ENCODE measurements at places on chromosomes 4 and X.

DNA sequence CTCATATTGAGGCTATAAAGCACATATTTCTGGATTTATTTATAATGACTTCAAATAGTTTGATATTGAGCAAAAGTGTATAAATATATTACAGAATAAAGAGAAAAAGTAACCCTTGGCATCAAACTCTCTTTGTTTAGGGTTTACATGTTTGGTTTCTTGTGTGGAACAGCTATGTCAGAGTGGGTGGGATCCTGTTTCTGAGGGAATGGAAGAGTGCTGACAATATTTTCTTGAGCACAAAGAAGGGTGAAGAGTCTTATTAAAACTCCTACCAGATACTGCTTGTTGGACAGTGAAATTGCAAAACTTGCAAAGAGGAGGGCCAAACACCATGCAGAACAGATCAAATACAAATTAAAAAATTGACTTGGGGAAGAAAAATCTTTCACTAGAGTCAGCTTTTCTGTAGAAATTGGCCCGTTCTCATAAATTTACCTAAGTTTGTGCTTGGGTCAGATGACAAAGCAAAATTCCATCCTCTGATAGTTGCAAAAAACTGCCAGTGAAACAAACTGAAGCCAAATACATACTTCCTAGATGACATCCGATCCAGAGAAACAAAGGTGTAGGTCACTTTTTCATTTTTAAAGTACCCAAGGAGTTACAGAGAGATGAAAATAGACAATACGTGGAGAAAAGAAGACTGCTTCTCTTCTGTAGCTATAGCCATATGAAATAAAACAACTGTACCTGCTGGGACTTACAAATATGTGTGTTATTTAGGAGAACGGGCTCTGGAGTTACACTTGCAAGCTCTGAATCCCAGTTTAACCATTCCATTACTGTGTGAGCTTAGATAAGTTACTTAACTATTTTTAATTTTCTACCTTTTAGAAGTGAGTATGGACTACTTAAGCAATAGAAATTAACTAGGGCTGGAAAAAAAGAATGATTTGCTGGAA, 133.3 kb downstream of the MAML3 start:
- no peak for DNase-seq

DNA sequence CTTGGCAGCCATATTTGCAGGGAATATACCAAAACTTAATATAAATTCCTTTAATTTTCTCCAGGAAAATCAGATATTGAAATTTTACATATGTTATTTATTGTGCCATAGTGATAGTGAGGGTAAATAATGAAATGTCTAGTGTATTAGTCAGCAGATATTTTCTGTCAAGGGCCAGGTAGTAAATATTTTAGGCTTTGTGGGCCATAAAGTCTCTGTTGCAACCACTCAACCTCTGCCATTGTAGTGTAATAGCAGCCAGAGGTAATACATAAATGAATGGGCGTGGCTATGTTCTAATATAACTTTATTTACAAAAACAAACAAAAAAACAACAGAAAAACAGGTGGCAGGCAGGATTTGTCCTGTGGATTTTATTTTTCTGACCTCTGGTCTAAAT, 33.5 kb downstream of the MSL3 start:
- no peak for DNase-seq

- DNase-seq: no peak
Measured at GRCh38 chr4:100849319-100849718, 331.5 kb upstream of the EMCN start.

DNA sequence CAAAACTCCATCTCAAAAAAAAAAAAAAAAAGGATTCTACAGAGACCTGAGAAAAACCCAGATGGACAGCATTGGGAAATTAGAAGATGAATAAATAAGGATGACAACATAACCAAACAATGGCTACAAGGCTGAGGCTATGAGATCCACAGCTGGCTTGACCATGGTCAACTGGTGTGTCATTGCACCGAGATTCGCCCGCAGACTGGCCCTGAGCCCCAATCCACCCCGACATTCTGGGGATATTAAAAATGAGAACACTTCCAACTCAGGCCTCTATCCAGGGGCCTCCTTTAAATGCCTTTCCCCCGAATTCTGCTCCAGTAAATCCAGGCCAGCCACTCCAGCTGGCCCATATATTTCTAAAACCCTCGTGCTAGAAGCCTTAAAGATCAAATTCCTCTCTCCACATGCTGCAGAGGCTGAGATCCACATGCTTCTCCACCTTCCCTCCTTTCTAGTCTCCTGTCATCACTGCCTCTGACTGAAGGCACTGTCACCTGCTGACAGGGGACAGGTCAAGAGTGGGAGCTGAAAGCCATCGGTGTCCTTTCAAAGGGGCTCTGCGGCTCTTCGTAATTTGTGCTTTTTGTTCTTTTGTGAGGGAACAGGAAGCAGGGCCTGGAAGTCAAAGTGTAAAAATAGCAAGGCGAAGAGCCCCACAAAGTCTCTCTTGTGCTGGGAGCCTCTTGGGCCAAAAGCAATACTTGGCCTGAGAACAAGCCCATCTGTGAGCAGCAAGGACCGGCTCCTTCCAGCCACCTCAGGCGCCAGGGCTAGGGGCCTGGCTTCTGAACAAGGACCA, 203.7 kb downstream of the NSUN7 start:
- no peak for DNase-seq

- DNase-seq: no peak
Measured at GRCh38 chr4:68299492-68300457, 50.1 kb downstream of the YTHDC1 start.

GRCh38 chrX:46929439-46930261, 17.4 kb downstream of the JADE3 start:
- no peak for DNase-seq

DNA sequence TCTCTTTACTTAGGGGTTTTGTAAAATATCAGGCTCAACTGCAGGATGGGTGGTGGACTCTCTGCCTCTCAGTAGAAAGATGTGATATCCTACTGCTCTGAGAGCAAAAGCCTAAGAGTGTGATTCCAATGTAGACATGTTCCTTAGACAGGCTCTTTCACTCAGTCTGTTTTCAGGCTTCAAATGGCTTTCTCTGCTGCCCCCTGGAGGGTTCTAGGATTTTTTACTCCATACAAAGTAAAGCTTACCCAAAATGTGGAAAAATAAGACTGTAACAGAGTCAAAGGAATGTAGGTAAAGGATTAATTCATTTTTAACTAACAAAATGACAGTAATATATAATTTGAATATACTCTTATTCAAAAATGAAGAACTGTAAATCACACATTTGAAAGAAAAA, 32.1 kb downstream of the ZGRF1 start:
- DNase-seq: peak; percentile 64

DNA sequence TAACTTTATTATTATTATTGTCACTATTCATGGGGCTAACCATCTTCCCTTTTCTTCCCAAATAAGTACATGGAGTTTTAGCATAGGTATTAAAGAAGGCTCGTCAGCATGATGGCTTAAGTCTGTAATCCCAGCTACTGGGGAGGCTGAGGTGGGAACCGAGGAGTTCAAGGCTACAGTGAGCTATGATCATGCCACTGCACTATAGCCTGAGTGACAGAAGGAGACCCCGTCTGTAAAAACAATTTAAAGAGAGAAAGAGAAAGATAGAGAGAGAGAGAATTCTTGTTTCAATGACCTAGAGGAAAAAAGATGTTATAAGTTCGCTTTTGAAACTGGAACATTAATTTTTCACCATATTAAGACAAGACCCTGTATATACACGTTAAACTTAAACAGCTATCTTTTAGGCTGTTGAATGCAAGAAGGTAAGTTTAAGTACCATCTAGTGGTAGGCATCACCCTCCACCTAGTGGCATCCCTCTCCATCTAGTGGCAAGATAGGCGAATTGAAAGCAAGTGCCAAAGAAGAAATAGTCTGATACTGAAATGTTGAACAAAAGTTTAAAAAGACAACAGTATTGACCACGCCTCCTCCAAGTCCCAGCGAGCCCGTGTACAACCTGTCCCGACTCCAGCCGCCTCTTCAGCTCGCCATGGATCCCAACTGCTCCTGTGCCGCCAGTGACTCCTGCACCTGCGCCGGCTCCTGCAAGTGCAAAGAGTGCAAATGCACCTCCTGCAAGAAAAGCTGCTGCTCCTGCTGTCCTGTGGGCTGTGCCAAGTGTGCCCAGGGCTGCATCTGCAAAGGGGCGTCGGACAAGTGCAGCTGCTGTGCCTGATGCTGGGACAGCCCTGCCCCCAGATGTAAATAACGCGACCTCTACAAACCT, 26.0 kb upstream of the YTHDC1 start:
- peak; percentile 66 for DNase-seq

GRCh38 chr4:122906859-122907305, 15.5 kb downstream of the NUDT6 start:
- no peak for DNase-seq

GRCh38 chrX:24150898-24151297, 1.4 kb downstream of the ZFX start:
- DNase-seq: no peak

- DNase-seq: no peak
Measured at GRCh38 chr4:81436096-81436495, 35.6 kb downstream of the RASGEF1B start.

DNA sequence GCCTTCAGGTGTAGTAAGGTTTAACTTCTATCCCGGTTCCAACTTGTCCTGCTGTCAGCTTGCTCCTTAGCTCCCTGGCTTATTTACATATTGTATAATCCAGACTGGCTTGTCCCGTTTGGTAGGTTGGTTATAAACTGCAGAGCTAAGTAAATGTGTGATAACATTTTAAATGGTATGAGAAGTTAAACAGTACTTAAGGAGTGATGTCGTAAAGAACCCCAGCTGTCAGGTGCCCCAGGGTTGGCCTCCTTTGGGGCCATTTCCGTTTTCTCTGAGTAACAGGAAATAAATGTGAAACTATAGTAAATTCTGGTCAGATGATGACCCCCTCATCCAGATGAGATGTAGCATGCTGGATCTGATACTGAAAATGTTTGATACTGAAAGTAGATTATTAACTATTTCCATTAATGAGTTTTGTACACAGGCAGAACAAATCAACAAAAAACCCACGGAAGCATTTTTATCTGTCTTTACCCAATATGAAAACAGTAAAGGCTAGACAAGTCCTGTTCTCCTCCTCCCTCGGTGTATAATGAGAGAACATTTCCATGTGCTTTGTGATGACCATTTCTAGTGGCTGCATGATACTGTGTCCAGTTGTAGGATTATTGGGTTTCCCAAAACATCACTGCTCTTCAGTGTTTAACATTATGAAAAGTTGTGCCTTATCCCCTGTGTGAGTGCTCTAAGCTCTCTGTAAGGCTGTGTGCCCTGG, 22.4 kb downstream of the GAB1 start:
- DNase-seq: peak; percentile 46

DNA sequence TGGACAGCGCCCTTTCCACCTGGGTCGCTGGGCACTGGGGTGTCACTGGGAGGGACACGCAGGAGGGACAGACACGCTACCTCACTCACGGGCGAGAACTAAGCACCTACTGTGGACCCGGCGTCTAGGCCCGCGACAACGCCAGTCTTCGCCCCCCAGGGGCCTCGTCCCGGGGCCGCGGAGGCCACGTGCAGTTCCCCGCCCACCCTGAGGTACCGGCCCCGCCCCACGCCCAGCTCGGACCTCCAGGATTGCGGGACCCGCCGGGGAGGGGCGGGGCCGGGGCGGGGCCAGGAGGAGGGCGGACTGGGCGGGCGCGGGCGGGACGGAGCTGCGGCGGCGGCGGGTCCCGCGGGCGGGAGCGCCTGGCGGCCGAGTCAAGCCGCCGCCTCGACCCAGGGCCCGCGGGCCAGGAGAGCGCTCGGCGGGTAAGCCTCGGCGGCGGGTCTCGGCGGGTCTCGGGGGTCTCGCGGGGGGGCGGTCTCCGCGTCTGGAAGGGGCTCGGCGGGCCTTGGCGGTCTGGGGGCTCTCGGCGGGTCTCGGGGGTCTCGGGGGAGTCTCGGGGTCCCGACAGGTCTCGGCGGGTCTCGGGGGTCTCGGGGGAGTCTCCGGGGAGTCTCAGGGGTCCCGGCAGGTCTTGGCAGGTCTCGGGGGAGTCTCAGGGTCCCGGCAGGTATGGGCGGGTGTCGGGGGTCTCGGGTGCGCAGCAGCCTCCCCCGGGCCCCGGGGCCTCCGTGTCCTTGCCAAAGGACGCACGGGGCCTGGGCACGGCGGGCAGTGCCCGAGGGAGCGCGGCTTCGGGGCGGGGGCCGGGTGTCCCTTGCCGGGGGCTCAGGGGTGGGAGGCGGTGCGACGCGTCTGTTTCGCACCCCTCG, at the start of gene SH3BP2:
TSS of gene SH3BP2 (plus strand) at position 375 of the 875 bp plus-strand sequence. CDS start 27,533 bp downstream, outside the sequence.
- peak; percentile 30 for DNase-seq

GRCh38 chr4:148007792-148008191, 275.9 kb downstream of the ARHGAP10 start:
- DNase-seq: no peak

GRCh38 chr4:76459291-76459723, 24.3 kb downstream of the SHROOM3 start:
- peak; percentile 88 for DNase-seq

DNA sequence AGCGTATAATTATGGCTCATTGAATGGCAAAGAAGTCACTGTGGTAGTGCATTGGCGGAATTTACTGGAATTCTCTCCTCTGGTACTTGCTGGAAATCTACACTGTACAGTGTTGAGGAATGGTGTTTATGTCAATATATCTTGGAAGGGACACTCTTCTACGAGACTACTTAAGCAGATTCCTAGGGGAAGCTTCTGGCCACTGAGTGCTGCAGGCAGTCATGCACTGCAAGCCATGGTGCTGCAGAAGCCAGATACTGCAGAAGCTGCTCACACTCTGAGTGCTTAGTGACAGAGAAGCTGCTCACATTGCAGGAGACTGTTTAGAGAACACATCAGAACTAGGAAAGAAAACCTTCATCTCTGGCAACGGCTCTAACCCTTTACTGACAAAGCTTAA, 725.0 kb downstream of the CCSER1 start:
- DNase-seq: no peak

- no peak for DNase-seq
Measured at GRCh38 chr4:24564488-24564887, 19.9 kb downstream of the DHX15 start.

DNA sequence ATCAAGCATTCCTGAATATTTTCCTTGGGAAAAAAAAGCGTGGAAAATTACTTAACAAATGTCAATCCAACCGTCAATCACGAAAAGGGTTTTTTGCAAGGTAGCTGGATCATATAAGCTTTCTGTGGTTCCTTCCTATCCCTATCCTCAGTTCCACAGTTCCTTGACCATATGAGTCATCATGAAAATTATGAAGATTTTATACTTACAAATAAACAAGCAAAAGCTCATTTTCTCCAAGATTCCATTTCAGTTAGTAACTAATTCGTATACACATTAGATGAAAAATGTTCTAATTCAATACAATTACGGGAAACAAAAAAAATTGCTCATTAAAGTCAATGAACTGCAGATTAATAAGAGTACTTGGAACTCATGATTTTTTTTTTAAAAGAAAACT, 228.8 kb downstream of the NSUN7 start:
- DNase-seq: no peak

GRCh38 chr4:19478791-19479190, 772.9 kb upstream of the SLIT2 start:
- DNase-seq: no peak

DNA sequence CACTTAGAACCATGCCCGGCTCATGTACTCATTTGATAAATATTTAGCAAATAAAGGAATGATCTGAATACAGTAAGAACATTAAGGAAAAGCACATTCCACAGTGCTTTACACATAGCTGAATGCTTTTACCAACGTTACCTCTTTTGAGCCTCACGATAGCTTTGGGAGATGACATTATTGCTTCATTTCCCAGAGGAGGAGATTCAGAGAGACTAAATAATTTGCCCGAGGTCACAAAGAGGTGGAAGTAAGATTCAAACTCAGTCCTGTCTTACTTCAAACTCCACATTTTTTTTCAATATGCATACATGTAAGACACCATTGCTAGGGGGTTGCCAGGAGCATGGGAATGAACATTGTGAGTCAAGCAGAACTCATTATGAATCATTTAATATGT, 538.5 kb downstream of the BCOR start:
- no peak for DNase-seq

Data from kidney glomerular epithelial cell (primary cell).